ENCODE measurements at places on chromosomes 7 and 10. TPM values are rescaled to one million over a fixed set of nuclear protein-coding genes. Genes with fewer than 3 reads are reported as not detected.

DNA sequence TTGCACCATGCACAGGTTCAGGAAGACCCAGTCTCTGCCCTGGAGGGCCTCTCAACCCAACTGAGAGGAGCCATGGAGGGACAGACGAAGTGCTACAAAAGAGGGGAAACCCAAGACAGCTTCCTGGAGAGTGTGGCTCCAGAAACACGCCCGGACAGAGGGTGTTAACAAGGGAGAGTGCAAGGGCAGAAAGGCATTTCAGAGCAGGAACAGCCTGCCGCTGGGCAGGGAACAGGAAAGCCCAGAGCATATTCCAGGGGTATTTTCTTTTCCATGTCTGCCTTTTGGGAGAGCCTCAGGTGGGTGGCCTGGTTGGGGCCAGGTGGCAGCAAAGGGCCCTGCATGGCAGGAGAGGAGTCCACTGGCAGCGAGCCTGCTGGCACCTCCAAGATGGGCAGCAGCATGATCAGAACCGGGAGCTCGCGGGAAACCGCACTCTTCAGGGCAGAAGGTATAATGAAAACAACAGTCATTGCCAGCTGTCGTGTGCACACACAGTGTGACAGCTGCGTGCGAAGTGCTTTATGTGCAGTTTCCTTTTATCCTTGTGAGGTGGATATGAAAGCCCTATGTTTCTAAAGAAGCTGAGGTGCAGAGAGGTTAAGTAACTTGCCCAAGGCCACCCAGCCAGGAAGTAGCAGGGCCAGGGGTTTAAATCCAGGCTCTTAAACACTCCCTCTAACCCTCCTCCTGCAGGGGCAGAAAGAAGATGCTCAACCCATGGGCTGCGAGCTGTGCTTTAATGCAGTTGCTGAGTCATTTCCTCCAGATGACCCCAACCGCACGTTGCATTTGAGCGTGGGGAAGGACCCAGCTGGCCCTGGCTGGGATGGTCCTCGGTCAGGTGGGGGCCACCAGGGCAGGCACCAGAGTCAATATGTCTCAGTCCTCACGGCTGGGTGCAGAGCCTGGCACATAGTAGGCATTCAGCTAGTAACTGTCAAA, 128.6 kb downstream of the OAT start:
- H3K4me3 ChIP-seq = no peak overlapping the region
- no peak overlapping the region for H3K27ac ChIP-seq
- no peak for DNase-seq
- no peaks in the 10 kb centered on the region for H3K36me3 ChIP-seq

GRCh38 chr7:37102518-37103137, 346.0 kb downstream of the ELMO1 start:
- no peaks in the 10 kb centered on the region for H3K27me3 ChIP-seq
- no peak for DNase-seq
- H3K36me3 ChIP-seq = no peaks in the 10 kb centered on the region

CUZD1 gene
- 0.69 TPM for total RNA-seq

APBB1IP gene
- 10.4 TPM for total RNA-seq

DNA sequence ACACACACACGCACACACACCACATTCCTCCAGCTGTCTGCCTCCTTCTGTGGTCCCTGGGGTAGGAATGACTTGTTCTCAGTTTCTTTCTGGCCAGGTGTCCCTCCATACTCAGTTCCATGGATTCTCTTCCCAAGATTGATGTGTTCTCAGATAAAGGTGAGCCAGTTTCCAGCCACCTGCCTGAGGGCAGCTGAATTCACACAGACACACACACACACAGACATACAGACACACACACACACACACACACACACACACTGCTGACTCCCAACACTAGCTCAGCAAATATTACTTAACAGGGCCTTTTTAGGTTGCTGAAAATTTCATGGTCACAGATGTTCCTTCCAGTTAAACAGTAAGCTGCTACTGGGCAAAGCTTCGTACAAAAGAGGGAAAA, 45.4 kb upstream of the GDF10 start:
- peak overlapping the region; percentile 47 for H3K27ac ChIP-seq
- no peak overlapping the region for H3K4me3 ChIP-seq
- no peaks in the 10 kb centered on the region for H3K36me3 ChIP-seq
- peaks cover 17% of the 10 kb centered on the region for H3K4me1 ChIP-seq
- no peak for DNase-seq

GRCh38 chr10:93417266-93417665, 64.9 kb downstream of the MYOF start:
- peaks cover 6% of the 10 kb centered on the region for H3K4me1 ChIP-seq
- H3K4me3 ChIP-seq = no peak overlapping the region
- H3K36me3 ChIP-seq = no peaks in the 10 kb centered on the region
- peak; percentile 90 for DNase-seq
- no peaks in the 10 kb centered on the region for H3K27me3 ChIP-seq
- no peak overlapping the region for H3K27ac ChIP-seq

DNA sequence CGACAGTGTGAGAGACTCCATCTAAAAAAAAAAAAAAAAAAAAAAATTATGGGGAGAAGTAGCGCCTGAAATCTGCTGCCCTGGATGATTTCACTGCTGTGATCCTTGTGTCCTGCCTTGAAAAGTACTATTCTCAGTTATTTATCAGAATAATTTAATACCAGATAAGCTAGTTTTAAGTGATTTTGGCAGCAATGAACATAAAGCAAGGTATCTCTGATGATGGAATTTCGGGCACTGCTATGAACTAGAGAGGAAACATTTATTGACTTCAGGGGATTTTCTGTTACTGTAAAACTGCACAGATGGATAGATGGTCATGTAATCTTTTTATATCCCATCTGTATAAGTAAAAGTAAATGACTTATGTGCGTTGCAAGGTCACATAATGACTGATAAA, 619.1 kb upstream of the ANKRD30A start:
- no peak for DNase-seq
- H3K36me3 ChIP-seq = no peaks in the 10 kb centered on the region
- H3K4me3 ChIP-seq = no peak overlapping the region
- no peaks in the 10 kb centered on the region for H3K4me1 ChIP-seq

- DNase-seq = no peak
- no peak overlapping the region for H3K4me3 ChIP-seq
- H3K27me3 ChIP-seq = no peaks in the 10 kb centered on the region
- H3K36me3 ChIP-seq = no peaks in the 10 kb centered on the region
- H3K4me1 ChIP-seq = no peaks in the 10 kb centered on the region
- H3K27ac ChIP-seq = no peak overlapping the region
Observed at GRCh38 chr10:76236356-76236755, 804.9 kb downstream of the LRMDA start.

DNA sequence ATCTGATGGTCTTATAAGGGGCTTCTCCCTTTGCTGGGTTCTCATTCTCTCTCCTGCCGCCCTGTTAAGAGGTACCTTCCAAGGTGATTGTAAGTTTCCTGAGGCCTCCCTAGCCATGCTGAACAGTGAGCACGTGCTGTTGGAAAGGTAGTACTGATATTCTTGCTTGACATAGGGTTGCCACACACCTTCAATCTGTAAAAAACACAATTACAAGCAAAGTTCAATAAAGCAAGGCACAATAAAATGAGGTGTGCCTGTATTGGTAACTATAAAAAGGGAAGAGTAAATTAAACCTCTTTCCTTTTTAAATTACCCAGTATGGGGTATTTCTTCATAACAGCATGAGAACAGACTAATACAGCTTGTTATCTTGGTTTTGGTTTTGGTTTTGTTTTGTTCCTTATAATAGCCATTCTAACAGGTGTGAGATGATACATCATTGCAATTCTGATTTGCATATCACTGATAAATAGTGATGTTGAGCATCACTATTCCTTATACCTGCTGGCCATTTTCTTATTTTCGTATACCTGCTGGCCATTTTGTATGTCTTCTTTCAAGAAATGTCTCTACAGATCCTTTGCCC, 164.9 kb upstream of the TRIM24 start:
- no peak for DNase-seq
- H3K36me3 ChIP-seq = no peaks in the 10 kb centered on the region
- no peaks in the 10 kb centered on the region for H3K27me3 ChIP-seq
- no peaks in the 10 kb centered on the region for H3K4me1 ChIP-seq
- H3K27ac ChIP-seq = no peak overlapping the region

DNA sequence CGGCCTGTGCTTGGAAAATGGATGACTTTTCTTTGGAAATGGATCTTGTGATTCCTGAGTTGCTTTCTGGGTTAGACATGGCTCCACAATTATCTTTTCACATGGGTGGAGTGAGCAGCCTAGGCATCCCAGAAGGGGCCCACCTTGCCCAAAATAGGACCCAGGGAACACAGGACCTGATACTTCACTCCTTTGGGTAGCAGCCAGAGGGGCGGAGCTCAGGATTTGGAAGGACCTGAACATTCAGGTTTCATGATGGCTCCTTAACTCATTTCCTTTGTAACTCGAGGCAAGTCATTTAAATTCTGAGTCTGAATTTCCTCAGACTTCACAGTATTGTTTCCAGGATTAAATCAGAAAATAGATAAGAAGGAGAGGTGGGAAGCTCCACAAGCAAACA, 178.3 kb upstream of the ZMIZ1 start:
- H3K36me3 ChIP-seq = no peaks in the 10 kb centered on the region
- peaks cover 3% of the 10 kb centered on the region for H3K4me1 ChIP-seq
- no peak for DNase-seq

OGDHL gene
- total RNA-seq = 23.3 TPM

ZC3HAV1 gene
- 23.3 TPM for total RNA-seq

MSMB gene
- total RNA-seq = not detected

DNA sequence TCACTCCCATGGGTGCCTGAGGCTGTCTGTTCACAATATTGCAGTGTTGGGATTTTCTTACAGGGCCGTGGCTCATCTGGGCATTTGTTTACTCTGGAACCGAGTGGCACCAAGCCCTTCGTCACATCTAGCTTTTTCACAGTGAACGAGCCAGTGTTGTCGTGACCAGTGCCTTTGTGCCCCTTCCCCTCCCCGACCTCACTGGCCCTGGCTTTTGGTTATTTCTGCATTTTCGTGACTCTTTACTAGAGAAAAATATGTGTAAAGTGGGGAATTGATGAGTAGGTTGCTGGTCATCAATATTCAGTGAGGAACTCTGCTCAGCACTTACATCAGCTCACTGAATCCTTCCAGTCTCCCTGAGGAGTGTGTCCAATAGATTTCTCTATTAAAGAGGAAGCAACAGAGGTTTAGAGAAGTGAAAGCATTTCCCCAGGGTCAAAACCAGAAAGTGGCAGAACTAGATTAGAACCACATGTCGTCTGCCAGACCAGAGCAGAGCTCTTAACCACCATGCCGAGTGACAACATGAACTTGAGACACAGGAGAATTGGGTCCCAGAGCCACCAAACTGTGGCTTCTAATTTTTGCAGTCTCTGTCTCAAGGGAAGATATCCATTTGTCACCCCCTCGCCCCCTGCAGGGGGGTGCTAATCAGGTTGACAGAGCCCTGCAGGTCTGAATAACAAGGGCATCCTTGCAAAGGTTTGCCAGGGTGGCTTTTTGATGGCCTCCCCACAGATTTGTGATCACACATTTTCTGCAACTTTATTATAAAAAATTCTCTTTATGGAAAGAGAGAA, 125.3 kb downstream of the CHN2 start:
- H3K27ac ChIP-seq = no peak overlapping the region
- no peaks in the 10 kb centered on the region for H3K36me3 ChIP-seq

DDC gene
- 2.3 TPM for total RNA-seq

GRCh38 chr10:91992031-91992430, 68.5 kb downstream of the BTAF1 start:
- no peak overlapping the region for H3K27ac ChIP-seq
- H3K36me3 ChIP-seq = peaks cover 10% of the 10 kb centered on the region
- H3K27me3 ChIP-seq = no peaks in the 10 kb centered on the region

DNAH11 gene
- total RNA-seq = 7.5 TPM

GRCh38 chr7:80145780-80146422, 11.3 kb downstream of the GNAI1 start:
- H3K27me3 ChIP-seq = no peaks in the 10 kb centered on the region
- H3K27ac ChIP-seq = peak overlapping the region; percentile 5
- no peak for DNase-seq
- H3K4me1 ChIP-seq = no peaks in the 10 kb centered on the region

DNA sequence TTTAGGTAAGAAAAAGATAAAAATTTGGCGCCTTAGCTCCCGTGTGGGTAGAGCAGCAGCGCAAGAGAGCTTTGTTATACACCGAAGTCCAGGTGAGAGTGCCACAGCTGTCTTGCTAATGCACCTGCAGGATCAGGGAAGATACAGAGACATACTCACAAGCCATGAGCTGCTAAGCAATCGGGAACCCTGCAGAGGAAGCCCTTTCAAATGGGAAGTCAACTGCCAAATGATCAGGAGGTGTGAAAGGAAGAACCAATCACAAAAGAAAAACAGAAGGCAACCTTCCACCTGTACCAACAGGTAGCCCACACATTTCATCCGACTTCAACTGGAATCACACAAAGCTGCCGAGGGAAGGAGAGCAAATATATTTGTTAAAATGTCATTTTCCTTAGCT, 610.5 kb upstream of the PFKP start:
- H3K4me1 ChIP-seq = no peaks in the 10 kb centered on the region
- no peak for DNase-seq
- H3K36me3 ChIP-seq = no peaks in the 10 kb centered on the region
- H3K27me3 ChIP-seq = no peaks in the 10 kb centered on the region
- H3K4me3 ChIP-seq = no peak overlapping the region

- H3K4me1 ChIP-seq = no peaks in the 10 kb centered on the region
- H3K27me3 ChIP-seq = no peaks in the 10 kb centered on the region
- H3K36me3 ChIP-seq = no peaks in the 10 kb centered on the region
- no peak for DNase-seq
Observed at GRCh38 chr7:15757041-15758000, 70.8 kb upstream of the MEOX2 start.

DNA sequence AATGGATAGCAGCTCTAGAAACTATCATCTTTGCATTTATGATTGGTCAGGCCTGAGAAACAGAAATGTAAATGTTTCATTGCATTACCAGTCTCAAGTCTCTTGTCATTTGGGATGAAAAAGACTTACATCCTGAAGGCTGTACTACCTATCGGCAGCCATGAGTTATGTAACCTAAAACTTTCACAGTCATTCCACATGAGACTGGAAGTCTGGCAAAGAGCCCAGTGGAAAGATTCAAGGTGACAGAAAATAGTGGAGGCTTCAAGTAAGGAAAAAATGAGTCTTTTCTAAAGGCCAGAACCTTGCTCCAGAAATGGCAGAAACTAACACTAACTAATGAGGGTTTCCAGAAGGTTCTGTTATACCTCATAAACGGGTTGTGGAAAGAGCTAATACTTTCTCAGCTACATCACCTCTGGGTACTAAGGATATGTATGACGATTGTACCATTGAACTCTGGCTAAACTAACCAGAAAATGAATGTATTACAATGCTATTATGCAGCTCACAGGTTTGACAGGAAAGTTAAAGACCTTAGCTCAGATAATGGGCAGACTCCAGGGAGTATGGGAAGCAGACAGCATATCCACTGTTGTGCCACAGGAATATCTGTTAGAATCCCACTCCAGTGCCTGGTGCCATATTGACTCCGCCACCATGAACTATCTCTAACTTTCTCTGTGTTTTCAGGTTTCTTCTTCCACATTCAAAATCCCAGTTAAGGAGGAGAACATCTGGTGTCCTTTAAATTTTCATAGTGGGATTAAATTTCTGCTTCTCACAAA, 41.7 kb upstream of the DYNC1I1 start:
- H3K4me3 ChIP-seq = no peak overlapping the region
- no peak overlapping the region for H3K27ac ChIP-seq
- no peaks in the 10 kb centered on the region for H3K4me1 ChIP-seq
- H3K27me3 ChIP-seq = no peaks in the 10 kb centered on the region
- no peaks in the 10 kb centered on the region for H3K36me3 ChIP-seq

MRLN gene
- 1.6 TPM for total RNA-seq
